Stimulated activated CD8-positive, alpha-beta memory T cell treated with anti-CD3 and anti-CD28 coated beads, Interleukin-4, amount 100 ng/mL, for 4 hours (primary cell): ENCODE measurements at places on chromosomes 6 and 20.

GRCh38 chr20:31587545-31588389 is 17.3 kb upstream of the ID1 start:
- DNase-seq = no peak

GRCh38 chr6:158057213-158057987 is 75.7 kb downstream of the SYNJ2 start:
- no peak for DNase-seq

DNA sequence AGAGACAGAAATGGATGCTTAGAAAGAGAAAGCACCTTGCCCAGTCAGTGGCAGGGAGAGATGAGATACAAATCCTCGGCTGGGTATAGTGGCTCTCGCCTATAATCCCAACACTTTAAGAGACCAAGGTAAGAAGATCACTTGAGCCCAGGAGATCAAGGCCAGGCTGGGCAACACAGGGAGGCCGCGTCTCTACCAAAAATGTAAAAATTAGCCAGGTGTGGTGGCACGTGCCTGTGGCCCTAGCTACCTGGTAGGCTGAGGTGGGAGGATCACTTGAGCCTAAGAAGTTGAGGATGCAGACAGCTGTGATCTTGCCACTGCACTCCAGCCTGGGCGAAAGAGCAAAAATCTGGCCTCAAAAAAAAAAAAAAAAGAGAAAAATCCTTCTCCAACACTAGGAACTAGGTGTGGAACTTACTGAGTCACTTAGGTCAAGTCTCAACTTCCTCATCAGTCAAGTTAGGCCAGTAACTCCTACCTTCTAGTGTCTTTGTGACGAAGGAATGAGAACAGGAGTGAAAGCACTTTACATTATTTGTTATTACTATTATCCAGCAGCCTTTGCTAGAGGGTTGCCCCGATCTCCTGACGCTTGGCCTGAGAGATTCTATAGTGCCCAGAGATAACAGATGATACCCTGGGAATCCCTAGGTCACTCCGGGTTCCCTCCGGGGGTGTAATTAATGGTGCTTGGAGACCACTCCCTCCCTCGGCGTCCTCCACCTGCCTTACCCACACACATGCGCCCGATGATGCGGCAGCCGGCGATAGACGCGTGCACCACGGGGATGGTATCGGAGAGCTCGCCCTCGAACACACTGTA is 918 bp downstream of the EIF6 start:
- DNase-seq = no peak

DNA sequence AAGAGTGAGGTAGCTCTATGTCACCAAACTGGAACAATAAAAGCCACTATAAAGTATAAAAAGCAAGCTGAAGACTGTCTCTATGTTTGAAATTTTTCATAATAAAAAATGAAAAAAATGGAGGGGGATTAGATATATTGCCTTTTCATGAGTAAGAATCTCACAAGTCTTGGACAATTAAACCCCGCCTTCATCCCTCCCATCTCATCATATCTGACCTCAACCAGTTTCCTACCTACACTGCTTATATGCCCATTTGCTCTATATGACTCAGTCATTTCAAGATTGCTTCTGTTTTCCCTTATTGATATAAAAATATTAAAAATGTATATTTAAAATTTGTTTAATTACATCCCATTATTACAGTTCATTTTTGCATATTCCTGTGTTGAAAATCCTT is 2.9 kb upstream of the TRIM39 start:
- no peak for DNase-seq

GRCh38 chr6:137631323-137631722 is 137.1 kb upstream of the OLIG3 start:
- DNase-seq = no peak

DNA sequence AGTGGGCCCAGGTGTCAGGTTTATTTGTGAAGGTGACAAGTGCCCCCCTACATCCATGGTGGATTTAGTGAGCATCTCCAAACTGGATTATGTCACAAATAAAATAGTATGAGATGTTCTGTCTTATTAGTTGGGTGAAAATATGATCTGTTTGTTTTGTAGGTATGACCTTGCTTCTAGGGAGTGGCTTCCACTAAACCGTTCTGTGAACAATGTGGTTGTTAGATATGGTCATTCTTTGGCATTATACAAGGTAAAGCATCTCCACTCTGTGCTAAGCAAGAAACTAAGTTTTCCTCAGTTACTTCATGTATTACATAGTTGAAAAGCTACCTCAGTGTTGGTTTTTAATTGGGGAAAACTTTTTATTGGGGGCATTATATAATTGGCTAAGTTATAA is 88.4 kb downstream of the ATRN start:
- no peak for DNase-seq

GRCh38 chr20:6966721-6967120 is 199.2 kb downstream of the BMP2 start:
- no peak for DNase-seq

- DNase-seq = no peak
Observed at GRCh38 chr6:137241481-137242038, 22.4 kb upstream of the IFNGR1 start.
